ENCODE measurements at places on chromosomes 6 and 20.

- DNase-seq = peak; percentile 93
Observed at GRCh38 chr6:33247977-33248642, 23.6 kb downstream of the VPS52 start.

- DNase-seq = peak; percentile 29
Observed at GRCh38 chr6:167119670-167120582, 3.0 kb upstream of the CCR6 start.

GRCh38 chr6:116994447-116994846, 117.4 kb downstream of the RFX6 start:
- DNase-seq = no peak

DNA sequence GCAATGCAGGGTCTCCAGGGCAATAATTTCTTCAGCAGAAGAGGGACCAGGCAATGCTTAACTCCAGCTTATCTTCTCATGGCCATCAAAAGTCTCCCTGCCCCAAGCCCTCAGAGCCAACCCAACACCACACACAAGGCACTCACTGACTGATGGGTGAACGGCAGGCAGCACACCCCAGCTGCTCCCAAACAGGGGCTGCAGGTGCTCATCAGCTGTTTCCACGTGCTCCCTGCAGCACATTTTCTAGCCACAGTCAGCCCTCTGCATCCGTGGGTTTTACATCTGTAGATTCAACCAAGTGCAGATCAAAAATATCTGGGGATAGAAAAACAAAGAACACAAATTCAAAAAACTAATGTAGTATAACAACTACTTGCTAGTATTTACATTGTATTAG, 4.0 kb upstream of the GABRR1 start:
- DNase-seq = no peak

DNA sequence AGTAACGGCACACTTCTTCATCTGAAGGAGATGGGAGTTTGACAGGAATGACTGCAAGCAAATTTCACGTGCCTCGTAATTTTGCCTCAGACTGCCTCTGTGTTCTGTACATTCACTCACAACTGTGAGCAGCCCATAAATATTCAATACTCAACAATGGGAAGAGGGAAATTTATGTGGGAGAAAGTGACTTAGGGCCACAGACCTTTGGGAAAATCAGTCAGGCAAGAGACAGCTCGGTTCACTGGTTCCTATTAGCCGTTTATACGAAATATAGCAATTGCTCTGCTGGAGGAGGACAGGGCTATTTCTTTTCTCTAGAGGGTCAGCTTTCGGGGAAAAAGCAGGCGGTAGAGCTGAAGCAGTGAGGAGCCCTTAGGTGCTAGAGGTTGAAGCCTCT, 28.0 kb downstream of the OPN5 start:
- DNase-seq = no peak

DNA sequence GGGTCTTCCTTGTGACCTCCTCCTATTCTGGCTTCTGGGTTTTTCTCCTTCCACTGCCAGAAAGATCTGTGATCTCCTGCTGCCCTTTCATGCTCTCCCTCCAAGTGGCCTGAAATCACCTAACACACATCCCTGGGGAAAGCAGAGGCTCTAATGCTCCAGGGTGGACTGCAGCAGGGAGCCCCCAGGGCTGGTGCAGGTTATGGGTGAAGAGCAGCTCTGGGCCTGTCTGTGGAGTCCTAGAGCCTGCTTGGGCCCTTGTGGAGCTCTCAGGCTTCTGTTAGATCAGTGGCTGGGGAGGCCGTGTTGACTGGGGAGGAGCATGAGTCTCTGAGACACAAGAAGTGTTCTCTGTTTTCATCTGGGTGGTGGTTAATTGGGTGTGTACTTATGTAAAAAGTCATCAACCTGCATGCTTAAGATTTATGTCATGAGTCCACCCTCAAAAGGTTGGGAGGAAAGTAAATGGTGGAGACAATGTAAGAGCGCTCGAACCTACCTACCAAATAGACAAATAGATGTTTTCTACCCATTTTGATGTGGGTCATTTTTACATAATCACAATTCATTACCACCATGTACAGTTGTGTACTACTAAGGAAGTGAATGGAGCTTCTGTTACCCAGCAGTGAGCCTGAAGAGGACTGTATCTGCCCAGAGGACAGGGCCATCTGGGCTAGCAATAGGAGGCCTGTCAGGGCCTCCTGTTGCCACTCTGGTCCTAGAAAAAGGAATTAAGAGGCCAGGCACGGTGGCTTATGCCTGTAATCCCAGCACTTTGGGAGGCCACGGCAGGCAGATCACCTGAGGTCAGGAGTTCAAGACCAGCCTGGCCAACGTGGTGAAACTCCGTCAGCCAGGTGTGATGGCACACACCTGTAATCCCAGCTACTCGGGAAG, 32.0 kb upstream of the RNF8 start:
- no peak for DNase-seq
